ENCODE measurements at places on chromosomes 2 and 18.

GRCh38 chr2:46495231-46496030 is 16.1 kb downstream of the TMEM247 start:
- no peak for DNase-seq

DNA sequence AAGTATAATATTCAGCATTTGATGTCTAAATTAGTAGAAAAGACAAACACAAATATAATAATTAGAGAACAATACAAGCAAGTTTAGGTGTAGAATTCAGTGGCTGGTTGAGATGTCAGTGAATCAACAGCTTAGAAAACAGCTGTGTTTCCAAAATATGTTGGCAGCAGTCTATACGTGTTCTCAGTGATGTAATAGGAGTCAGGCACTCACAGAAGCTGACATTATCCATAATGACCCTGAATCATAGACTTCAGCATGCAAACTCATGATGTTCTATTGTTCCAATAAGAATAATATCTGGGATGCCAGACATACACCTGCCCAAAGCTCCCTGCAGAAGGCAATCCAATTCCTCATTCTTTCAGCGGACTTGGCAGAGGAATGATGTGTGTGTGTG is 164.7 kb downstream of the SLC8A1 start:
- no peak for DNase-seq

DNA sequence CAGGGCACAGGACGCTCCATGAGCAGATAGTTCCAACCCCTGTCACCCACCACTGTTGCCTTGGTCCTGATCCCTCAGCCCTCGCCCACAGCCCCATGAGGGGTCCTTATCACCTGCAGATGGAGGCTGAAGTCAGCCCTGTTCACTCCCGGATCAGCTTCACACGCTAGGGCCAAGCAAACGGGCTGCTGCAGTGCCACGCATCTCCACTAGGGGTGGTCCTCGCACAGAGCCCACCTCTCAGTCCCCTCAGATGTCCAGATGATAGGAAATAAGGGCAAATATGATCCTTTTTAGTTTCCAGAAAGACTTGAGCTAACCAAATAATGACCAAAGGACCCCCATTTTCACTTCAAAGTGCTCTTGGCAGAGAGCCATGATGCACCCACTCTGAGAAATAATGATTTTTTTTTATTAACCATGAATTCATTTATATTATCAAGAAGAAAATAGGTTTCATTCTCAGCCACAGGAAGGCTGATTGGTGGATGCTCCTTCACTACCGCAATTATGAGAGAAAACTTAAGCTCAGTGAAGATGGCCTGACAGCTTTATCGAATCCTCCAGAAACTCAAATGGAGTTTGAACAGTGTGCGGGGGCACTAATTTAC is 71.9 kb upstream of the KLHL29 start:
- DNase-seq, result peak; percentile 50

DNA sequence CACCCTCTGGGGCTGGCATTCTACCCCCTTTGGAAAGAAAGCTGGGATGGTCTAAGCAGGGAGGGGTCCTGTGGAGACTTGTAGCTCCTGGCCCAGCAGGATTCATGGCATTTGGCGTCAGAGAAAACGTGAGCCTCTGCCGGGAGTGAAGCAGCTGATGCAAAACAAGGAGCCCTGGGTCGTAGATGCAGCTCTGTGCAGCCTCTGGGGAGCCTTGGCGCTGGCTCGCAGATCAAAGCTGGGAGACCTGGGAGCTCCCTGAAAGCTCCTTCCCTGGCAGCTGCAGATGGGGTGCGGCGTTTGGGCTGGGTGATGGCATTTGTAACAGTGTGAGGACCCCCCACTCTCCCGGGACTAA is 148.3 kb downstream of the KLHL29 start:
- no peak for DNase-seq

DNA sequence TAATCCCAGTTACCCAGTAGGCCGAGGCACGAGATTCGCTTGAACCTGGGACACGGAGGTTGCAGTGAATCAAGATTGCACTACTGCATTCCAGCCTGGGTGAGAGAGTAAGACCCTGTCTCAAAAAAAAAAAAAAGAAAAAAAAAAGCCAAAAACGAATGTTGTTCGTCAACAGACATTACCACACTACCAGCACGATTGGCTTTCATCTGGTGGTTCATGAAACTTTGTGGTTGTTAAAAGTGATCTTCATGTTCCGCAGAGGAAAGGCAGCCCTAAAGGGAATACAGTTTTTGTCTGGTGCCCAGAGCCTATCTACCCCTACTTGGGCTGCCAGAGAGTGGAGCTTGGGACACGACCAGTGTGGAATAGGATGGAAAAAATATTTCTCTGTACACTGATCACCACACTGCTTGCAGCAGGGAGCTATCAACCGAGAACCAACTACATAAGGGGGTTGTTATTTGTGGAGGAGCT is 13.6 kb upstream of the CXCR4 start:
- DNase-seq, result no peak

- DNase-seq, result no peak
Observed at GRCh38 chr2:165746501-165746900, 47.5 kb downstream of the GALNT3 start.

- DNase-seq, result no peak
Observed at GRCh38 chr2:62577994-62578781, 72.2 kb upstream of the TMEM17 start.

DNA sequence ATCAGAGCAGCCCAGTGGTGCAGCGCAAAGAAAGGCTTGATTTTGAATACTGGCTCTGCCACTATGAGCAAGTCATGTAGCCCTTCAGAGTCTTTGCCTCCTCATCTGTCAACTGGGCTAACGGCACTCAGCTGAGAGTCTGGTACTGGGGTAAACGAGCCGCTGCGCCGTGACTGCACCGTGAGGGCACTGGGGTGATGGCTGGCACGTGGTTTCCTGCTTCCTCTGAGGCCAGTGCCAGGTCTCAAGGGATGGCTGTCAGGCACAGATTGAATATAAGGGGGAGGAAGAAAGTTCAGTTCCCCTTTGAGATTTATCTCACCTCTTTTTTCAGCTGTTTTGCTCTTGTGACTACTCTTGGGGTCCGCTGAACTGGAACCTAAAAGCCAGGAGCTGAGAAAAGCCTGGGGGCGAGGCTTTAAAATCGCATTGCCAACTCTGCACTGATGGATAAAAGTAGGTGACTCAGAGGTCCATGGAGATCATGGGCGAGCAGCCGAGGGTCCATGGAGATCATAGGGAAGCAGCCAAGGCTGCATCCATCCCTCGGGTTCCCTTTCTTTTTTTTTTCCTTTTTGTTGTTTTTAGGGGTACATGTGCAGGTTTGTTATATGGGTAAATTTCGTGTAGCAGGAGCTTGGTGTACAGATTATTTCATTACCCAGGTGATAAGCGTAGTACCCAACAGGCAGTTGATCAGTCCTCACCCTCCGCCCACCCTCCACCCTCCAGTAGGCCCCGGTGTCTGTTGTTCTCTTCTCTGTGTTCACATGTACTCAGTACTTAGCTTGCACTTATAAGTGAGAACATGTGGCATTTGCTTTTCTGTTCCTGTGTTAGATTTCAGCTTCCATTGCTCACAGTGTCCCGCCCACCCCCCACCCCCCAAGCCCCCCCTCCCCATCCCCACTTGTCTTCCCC is 114.3 kb downstream of the SPP2 start:
- DNase-seq, result no peak

GRCh38 chr18:13433685-13434084 is 215.1 kb downstream of the LDLRAD4 start:
- no peak for DNase-seq

DNA sequence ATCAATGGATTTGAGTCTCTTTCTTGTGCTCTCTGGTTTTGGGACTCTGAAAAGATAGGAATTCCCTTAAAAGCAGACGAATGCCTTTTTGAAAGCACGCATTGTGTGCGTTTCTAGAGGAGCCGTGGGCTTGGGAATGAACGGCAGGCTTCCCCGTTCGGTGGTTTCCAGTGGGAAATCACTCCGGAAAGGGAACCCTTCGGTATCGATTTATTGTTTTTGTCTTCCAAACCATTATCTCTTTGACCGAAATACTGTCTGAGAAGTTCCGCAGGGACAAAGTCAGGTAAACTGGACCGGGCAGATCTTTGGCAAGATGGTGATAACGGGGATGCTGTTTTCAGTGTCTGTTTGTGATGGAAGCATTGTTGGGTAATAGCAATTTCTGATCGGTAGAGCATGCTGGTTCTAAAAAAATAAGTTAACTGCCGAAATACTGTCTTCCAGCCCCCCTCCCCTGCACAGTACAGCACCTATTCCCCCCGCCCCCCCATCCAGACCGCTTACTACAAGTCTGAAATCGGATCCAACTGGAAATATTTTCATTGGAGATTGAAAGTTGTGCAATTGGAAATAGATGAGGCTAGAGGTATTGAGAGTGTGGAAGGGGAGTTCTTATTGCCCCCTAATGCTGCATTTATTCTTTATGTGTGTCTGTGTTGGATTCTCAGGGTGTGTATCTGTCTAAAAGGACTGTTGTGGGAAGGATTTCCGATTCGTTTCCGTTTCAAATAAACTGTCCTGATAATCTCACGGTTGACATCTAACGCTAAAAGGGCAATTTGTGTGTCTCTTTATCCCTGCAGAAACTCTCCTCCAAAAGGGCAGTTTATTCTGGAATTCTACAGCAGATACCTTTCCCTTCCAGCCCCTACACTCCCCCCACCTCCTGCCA is 635 bp downstream of the SETBP1 start:
- no peak for DNase-seq

DNA sequence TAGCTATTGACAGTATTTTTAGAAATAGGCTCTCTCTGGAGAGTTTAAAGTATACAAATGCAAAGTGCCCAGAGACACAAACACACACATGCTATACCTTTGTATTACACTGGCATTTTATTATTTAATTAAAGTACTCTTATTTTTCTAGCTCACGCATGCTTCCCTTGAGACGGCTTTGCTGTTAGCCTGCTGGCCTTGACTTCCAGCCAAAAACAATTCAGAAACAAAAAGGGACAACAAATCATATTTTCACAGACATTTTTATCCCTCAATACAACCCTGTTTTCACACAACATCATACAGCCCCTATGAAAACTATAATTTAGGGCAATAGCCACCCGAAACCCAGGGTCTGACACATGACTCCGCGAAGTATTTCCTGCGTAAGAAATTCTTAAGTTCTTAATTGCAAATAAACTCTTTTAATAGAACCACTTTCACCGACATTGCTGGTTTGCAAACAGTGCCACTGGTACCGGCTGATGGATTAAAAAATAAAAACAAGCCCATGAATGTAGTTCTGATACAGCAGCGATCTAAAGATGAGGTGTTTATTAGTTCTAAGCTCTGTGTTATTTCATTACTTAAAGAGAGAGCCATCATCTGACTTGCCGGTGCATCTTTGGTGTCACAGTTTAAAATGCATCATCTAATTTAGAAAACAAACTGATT is 185.1 kb downstream of the TCF4 start:
- DNase-seq, result no peak

DNA sequence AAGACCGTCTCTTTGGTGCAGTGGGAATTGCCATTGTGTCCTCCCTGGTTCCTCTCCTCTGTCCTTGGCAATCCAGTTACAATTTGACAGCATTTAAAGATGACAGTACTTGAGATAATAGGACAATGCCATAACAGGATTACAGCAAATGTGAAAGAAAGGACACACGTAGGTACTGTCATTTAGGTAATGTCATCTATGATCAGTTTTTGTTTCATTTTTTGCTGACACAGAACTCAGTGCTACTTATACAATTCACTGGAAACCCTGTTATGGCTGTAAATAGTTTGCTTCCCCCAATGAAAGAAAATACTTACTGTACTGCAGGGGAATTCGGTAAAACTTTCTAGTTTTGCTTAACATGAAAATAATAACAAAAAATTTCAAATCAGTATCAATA is 65.2 kb downstream of the BCL11A start:
- no peak for DNase-seq

DNA sequence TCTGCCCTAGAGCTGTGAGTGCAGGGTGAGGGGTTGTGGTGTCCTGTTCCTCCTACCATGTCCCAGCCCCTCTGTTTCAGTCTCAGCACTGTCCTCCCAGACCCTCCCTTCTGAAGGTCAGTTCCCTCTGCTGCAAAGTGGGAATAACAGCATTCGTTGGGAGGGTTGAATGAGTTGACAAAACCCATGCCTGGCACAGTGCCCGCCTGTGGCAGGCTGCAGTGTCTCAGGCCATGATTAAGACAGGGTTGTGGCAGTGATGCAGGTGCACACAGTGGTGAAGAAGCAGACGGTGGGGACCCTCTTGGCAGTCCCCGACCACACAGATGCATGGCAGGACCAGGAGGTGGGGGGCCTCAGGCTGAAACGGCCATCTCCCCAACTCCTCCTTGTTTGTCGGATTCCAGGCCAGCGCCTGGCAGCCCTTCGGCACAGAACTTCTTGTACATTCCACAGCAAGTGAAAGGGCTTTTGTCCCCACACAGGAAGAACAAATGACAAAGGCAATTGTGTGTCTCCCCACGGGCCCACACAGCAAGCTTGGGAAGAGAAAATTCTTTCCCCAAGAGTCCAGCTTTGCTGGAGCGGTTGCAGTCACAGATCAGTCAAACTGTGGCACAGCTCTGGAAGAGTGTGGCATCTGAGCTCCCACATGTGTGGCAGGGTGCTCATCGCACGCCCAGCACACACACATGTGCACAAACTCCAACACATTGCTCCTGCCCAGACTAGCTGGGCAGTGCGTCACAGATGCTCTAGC is 92.0 kb upstream of the MSH2 start:
- peak; percentile 51 for DNase-seq

GRCh38 chr2:74867841-74868658 is 34.1 kb downstream of the HK2 start:
- no peak for DNase-seq

DNA sequence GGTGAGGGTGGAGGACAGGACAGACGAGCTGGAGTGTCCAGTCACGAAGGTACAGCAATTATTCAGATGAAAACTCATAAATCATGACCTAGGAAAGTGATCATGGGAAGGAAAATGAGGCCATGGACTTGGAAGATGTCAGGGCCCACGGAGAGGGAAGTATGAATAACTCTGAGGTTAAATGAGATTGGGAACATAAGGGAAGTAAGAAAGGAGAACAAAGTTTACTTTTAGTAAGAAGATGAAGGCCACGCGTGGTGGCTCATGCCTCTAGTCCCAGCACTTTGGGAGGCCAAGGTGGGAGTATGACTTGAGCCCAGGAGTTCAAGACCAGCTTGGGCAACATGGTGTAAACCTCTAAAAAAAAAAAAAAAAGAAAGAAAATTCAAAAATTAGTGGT is 56.2 kb downstream of the AQP4 start:
- no peak for DNase-seq

DNA sequence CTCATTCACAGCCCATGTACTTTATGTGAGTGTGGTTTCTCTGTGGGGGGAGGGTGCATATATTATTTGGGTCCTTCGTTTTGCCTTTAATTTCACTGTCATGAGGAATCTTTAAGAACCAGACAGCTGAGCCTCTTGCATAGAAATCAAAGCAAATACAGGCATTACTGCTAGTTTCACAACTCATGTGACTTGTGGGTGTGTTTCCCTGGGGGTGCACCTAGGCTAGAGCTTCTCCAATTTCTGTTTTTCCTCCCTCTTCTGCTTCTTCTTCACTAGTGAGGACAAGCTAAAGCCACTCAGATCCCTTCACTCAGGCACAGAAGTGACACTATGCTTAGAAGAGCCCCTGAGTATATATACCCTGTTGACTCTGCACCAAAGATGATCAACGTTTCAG is 131.4 kb downstream of the ACOXL start:
- no peak for DNase-seq

All from erythroblast (primary cell).